ENCODE measurements at places on chromosomes 1 and 21.

DNA sequence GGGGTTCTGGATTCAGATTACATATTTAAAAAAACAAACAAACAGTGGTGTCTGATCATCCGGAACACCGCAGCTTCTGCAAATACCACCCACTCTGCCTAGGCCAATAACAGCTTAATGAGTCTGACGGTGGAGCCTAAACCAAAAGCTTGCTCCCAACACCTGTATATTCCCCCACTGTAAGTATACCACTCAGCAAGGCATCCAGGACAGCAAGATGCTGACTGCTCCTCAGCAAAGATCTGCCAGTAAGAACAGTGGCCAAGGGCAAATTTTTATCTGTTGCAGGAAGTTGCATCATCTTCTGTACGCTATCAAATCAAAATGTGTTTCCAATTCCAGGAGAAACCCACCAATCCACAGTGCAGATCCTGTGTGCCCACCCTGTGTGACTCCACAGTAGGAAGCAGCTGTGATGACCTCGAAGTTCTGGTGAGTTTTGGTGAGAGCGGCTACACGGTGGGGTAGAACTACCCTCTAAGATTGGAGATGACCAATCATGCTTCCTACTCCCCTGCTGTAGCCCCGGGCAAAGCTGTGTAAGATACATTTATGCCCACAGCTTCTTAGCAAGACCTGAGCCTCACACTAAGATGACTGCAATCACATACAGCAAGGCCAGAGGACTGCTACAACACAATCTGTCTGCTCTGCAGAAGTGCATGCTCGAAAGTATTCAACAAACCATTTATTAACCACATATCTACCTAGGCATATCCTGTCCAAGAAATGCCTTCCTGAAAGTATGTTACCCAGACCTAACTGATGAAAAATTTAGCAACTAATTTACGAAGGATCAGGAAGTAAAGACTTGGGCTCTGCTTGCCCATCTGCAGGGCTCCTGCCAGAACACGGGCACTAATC, 30.5 kb downstream of the SIPA1L2 start:
- no peak for DNase-seq

- no peak for DNase-seq
These were observed 6.3 kb upstream of the GPR25 start for GRCh38 chr1:200866521-200866920.

DNA sequence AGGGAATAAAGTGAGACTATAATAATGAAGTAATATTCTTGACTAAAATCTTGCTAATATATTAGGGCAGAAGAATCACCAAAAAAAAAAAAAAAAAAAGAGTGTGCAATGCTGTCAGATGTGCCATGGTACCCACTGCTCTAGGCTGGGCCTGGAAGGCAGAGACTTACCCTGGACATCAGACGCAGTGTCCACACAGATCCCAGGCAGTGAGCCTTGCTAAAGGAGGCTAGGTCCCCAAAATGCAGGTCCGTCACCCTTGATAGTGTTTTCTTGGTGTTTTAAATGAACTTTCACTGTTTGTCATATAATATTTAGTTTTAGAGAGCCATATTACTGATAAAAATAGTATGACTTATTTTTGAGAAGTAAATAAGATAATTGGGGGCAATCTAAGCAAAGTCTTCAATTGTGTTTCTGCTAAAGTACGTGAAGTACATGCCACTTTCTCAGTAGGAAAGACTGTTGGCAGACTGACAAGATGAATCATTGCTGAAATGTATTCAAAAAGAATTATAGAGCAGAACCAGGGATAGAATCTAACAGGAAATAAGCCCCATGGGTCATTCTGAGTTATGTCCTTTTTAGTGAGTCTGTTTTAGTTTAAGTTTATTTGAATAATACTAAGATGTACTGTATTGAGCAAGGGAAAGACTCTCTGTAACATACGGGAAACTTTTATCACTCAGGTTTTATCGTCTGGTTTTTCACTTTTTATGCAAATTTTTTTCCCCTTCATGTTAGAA, 74.6 kb upstream of the PDC start:
- no peak for DNase-seq

- no peak for DNase-seq
These were observed 400.7 kb downstream of the PLA2G4A start for GRCh38 chr1:187229496-187229895.

DNA sequence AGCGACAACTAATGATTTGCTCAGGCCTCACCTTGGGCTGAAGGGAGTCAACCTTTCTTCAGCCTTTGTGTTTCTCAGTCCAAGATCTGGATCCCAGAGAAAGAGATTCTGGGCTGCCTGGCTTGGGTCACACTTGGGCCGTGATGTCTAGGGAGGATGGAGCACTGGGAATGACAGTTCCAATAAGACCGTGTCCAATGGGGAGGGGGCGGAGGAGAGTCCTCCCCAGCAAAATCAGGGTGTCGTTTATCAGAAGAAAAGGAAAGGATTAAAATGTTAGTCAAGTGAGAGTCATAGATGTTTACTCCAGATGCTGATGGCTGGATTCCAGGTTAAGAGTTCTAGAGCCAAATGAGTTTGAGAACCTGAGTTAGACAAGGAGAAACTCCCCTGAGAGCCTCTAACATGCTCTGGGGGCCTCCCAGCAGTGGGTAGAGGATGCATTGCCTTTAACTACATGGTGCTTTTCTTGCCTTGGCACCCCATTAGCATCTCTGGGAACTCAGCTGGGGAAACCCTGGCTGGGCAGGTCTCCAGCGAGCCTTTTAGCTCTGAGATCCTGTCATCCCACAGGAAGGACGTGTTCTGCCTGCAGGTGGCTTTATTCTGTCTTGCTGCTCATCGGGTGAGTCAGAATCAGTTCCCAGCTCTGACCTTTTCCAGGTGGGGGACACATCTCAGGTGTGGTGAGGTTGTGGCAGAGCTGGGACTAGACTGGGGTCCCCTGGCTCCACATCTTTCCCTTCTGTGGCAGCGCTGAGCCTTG, 22.2 kb downstream of the NIPAL3 start:
- DNase-seq: no peak

DNA sequence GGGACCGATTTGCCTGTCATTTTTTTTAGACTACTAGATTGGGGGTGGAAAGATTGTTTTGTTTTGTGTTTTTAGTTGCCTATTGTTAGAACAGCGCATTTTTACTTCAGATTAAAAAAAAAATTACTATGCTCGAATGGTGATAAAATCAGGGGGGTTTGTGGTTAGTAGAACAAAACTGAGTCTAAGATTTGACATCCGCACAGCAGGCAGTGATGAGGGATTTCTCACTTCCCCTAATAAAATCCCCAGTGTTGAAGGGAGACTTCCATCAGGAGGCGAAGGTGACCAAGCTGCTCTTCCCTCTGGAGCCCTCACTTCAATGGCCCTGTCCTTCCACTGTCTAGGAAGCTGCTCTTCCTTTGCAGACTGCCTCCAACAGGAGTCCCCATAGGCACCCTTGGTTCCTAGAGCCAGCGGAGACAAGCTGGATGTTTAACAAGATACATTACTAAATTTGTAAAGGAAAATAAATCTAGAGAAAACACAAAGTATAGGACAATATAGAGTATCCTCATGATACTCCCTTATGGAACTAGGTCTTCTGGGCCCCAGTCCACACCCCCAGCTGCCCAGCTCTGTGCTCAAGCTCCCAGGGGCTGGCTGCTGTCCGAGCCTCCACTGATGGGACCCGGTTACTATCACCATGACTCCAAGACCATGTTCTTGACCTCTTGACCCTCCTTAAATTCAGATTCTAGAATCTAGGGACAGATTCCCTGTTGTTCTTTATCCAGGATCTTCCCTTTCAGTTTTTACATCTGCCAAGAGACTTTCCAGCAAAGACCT, 31.0 kb downstream of the TENT5C start:
- no peak for DNase-seq
